ENCODE measurements at places on chromosomes 7 and 10. TPM values are rescaled to one million over a fixed set of nuclear protein-coding genes. Genes with fewer than 3 reads are reported as not detected.

The ZNF479 gene
- not detected for total RNA-seq

The AKR1C4 gene
- not detected for total RNA-seq

The LRIT1 gene
- not detected for total RNA-seq

The PNLIPRP3 gene
- total RNA-seq, result not detected

The CBLL1 gene
- total RNA-seq, result 11.9 TPM

The CFAP69 gene
- 6.9 TPM for total RNA-seq

The ZP3 gene
- total RNA-seq, result 4.5 TPM

The C7orf33 gene
- total RNA-seq, result not detected

The OGDH gene
- 75.3 TPM for total RNA-seq

The DLX5 gene
- total RNA-seq, result not detected

The SLC13A4 gene
- total RNA-seq, result not detected

The C10orf143 gene
- not detected for total RNA-seq

The CTAGE6 gene
- 0.22 TPM for total RNA-seq

The AMZ1 gene
- 4.4 TPM for total RNA-seq

The MDH2 gene
- total RNA-seq, result 71.7 TPM

The METTL27 gene
- total RNA-seq, result 3.5 TPM

The NUPR2 gene
- not detected for total RNA-seq

The ZNF425 gene
- total RNA-seq, result 3.8 TPM

The CPXM2 gene
- total RNA-seq, result 19.8 TPM

The CHST15 gene
- total RNA-seq, result 0.25 TPM

The GIMAP1 gene
- not detected for total RNA-seq

The LRRC17 gene
- not detected for total RNA-seq

The CYP2W1 gene
- not detected for total RNA-seq

The VKORC1L1 gene
- total RNA-seq, result 20.5 TPM

The FAM25G gene
- total RNA-seq, result not detected

The MYH16 gene
- total RNA-seq, result not detected

The LIPK gene
- not detected for total RNA-seq

The ZNF804B gene
- total RNA-seq, result not detected

The FGFBP3 gene
- 0.32 TPM for total RNA-seq

The USP54 gene
- 4.2 TPM for total RNA-seq

Measured in GM23248 (cell line).